Stimulated activated CD4-positive, alpha-beta T cell treated with anti-CD3 and anti-CD28 coated beads, Interleukin-2, amount 100 ng/mL, for 24 hours (primary cell): ENCODE measurements at places on chromosomes 6 and 20.

GRCh38 chr6:16741112-16742016 lies 19.9 kb downstream of the ATXN1 start:
- no peak for DNase-seq

GRCh38 chr20:60233018-60233630 lies 274.9 kb downstream of the CDH26 start:
- DNase-seq, result no peak

GRCh38 chr6:45169815-45170214 lies 158.3 kb upstream of the RUNX2 start:
- DNase-seq, result no peak

DNA sequence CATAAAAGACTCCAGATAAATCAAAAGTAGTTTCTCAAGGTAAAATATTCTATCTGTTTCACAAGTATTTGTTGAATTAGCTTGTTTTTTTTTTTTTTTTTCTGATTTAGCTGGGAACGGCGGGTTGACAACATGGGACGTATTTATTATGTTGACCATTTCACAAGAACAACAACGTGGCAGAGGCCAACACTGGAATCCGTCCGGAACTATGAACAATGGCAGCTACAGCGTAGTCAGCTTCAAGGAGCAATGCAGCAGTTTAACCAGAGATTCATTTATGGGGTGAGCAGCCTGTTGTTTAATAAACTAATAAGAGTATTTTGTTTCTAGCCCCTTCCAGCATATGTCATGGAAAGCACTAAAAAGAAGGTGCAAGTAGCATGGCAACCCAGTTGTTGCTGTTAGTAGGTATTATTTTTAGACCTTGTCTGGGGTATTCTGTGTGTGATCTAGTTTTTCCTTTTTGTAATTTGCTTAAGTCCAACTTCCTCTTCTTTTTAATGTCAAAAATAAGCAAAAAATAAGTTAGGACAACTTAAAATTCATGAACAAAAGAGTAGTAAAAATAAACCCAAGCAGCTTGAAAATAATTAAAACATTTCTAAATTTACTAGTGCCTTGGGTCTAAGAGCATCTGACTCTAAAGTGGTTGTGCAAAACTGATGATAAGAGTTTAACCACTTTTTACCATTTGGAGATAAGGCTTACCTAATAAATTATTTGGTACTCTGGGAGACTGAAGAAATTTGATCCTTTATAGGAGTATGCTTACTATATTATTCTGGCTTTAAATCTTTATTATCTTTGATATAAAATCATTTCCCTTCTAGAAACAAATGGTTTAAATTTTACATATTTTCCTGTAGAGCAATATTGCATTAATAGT lies 70.8 kb upstream of the DYNLRB1 start:
- DNase-seq, result no peak

- DNase-seq, result no peak
Observed at GRCh38 chr6:39140556-39141167, 25.7 kb upstream of the SAYSD1 start.

DNA sequence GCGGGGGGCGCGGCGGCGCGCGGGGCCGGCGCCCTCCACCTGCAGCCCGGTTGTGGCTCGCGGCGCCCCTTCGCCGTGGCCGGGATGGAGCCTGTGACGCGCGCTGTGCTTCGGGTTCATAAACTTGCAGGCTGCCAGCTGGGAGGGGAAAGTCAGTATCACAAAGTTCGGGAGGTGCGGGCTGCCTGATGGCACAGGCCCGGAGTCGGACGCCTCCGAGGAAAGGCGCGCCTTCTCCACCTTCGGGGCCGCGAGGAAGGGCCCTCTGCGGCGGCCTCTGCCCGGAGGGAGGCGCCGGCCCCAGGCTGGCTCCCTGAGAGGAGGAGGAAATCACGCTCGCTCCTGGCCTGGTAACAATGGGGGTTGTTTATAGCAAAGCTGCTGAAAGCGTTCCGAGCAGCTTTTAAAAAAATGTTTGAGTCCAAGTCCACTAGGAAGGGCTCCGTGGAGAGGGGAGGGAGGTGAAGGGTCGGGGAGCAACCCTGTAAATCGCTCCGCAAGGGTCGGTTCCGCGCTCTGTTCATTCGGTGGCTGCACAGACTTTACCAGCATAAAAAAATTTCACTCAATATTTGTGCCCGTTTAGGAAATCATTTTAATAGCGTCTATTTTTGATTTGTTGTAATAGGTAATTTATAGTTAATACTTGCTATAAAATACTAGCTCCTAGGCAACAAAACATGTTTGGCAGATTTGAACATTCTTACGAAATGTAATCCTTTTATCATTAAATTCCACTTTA lies 1.0 kb downstream of the AFDN start:
- DNase-seq, result peak; percentile 42

- no peak for DNase-seq
Observed at GRCh38 chr6:47915017-47915416, 133.2 kb downstream of the OPN5 start.

DNA sequence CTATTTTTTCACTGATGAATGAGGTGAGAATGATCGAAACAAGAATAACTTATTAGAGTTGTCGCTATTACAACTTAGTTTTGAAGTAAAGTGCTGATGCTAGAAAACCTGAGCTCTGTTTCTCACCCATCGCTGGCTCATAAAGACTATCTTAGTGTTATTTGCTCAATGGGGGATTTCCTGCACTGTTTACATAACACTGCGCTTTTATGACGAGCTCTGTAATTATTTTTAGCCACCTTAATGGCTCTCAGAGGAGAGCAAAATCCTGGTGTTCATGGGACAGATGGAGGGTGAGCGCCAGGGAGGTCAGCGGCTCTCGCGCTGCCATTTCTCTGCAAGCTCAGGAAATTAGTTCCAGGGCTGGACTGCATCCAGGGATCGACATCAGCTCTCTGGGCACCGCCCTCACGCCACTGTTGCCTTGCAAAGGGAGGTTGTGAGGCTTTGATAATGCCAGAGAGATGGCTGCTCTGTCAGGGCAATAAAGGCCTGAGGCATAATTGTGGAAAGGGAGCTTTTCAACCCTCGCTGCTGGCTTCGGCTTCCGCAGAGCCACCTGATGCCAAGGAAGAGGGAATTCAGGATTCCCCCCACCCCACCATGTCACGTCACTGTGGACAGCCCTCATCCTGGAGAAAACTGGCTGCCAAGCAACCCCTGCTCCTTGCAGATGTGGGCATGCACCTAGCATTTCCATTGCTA lies 72.0 kb downstream of the DACT2 start:
- no peak for DNase-seq

DNA sequence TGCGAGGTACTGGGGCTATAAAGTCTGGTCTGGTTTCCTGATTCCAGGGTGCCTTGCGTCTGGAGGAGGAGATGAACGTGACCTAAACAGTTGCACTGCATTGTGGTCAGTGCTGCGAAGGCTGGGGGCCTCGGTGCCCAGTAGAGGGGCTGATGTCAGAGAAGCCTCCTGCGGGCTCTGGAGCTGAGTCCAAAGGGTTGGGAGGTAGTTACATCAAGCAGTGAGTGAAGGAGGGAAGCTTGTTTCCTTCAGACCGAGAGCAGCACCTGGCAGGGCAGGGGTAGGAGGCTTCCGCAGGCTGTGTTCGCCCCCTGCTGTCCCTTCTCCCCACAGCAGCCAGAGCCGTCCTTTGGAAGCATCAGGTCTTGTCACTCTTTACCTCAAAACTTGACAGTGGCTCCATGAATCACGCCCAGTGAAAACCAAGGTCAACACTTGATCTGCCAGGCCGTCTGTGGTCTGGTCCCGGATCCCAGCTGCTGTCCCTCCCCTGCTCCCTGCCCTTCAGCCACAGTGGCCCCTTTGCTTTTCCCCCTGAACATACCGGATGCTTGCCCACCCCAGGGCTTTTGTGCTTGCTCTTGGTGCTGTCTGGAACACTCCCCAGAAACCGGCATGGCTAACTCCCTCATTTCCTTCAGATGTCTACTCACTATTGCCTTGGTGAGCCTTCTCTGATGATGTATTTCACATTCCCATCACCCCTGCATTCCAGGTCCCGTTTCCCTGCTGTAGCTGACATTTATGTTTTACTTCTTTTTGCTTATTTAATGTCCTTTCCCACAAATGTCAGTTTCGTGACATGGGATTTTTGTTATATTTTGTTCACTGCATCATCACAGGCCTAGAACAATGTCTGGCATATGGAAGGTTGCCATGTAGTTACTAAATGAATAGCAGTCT lies 7.0 kb downstream of the DYNLRB1 start:
- peak; percentile 64 for DNase-seq

DNA sequence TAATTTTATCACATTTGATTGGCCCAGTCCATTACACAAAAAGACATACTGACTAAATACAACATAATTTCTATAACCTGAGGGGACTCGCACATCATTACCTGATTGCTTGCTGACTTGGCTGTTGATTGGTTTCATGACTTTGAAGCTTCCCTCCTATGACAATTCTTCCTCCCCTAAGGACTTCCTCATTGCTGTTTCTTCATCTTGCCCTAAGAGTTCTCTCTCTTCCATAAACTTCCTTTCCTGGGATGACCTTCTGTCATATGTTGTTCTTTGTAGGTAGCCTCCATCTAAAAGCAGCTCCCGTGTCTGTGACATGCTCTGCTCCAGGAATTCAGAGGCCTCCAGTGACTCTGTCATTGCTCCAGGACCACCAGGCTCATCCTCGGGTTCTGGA lies 22.6 kb downstream of the RSPH3 start:
- no peak for DNase-seq

GRCh38 chr20:5191829-5192569 lies 65.2 kb downstream of the CDS2 start:
- DNase-seq, result no peak

DNA sequence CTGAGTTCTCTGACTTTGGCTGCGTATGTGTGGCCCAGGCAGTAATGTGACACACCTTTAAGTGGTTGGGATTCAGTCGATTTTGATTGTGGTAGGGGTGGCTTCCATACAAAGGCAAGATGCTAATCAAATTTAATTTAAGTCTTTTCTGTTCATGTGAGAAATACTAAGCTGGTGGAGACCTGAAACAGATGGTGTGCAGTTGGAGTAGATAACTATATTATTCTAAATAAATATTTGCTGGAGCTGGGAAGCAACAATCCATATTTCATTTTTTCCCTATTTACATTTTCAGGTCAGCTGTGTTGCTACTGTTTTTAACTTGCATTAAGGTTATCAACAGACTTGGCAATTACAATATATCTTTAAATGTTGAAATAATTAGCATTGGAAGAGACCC lies 67.4 kb upstream of the C20orf144 start:
- no peak for DNase-seq

- peak; percentile 3 for DNase-seq
Observed at GRCh38 chr20:61608275-61609085, 356.4 kb downstream of the CDH4 start.

DNA sequence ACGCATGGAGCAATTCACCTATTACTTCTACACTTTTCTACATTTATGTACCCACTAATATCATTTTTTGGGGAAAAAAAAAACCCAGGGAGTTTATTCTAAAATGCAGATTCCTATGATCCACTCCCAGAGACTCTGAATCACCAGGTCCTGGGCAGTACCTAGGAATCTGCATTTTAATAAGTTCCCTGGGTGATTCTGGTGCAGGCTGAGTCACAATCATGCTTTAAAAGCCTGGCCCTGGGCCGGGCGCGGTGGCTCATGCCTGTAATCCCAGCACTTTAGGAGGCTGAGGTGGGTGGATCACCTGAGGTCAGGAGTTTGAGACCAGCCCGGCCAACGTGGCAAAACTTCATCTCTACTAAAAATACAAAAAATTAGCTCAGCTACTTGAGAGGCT lies 43.3 kb upstream of the MLN start:
- DNase-seq, result no peak

DNA sequence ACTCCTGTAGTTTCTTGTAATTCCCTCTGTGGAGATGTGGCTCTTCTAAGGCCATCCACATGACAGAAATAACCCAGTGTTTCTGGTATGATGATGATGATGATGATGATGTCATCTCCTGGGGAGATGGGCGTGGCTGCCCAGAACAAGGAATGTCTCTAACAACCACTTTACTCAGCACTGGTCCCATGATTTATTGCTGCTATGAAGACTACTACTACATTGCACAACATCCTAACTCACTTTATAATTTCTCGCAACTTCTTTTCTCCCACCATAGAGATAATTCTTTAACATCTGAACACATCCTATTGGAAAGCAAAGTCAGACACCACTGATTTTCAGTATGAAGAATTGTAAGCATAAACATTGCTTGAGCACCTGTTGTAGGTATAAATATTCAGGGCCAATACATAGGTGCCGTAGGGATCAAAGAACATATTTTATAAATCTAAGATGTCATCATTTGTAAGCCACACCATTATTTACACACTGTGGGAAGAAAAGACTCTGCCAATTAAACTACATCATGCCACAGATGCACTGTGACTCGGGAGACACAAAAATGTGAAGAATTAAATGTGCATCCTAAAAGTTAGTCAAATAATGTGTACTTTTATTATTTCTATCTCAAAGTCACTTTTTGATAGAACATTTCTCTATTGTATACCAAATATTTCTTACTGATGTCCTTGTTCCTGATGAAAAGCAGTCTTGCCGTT lies 6.4 kb downstream of the TPMT start:
- no peak for DNase-seq

DNA sequence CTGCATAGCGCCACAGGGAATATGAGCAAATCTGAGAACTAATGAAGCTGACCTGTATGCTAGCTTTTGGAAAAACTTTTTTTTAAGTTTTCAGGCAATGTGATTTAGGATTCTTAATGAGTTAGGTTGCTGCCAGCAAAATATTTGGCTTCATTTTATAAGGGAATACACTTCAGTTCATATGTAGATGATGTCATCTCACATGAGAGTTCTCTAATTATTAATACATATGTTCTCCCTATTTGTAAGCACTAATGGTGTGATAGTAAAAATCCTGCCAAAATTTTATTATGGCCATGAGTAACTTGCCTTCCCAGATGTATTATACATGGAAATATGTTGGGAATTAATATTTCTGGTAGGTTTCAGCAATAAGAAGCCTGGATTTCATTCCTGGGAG lies 573.8 kb downstream of the EPM2A start:
- no peak for DNase-seq

GRCh38 chr20:31851240-31851955 lies 6.0 kb upstream of the FOXS1 start:
- no peak for DNase-seq

- DNase-seq, result no peak
Observed at GRCh38 chr20:46573788-46574584, 23.5 kb upstream of the OCSTAMP start.

- DNase-seq, result no peak
Observed at GRCh38 chr6:90465686-90466085, 121.2 kb downstream of the MAP3K7 start.

- DNase-seq, result no peak
Observed at GRCh38 chr6:3797231-3798054, 45.9 kb upstream of the PXDC1 start.

- no peak for DNase-seq
Observed at GRCh38 chr6:28115799-28116198, 8.6 kb upstream of the ZSCAN16 start.

GRCh38 chr20:56955680-56956079 lies 310.8 kb downstream of the BMP7 start:
- DNase-seq, result no peak

DNA sequence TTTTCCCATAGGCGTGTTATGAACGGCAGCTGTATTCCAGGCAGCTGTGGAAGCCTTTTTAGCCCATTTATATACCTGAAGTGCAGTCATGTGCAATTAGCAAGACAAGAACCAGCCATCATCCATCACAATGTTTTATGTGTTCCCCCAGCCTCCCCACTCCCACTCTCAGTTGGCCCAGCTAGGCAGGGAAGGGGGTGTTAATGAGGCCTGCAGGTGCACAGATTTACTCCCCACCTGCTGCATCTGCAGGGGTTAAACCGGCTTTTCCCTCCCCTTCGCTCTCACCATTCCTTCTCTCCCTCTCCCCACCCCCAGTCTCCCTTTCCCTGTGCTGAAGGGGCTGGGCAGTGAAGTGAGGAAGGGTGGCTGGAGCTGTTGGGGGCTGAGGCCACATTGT lies 149.8 kb upstream of the AKAP12 start:
- no peak for DNase-seq

GRCh38 chr6:94600636-94601035 lies 976.7 kb upstream of the MANEA start:
- no peak for DNase-seq
